ENCODE measurements at places on chromosomes 6 and 20. TPM values are rescaled to one million over a fixed set of nuclear protein-coding genes. Genes with fewer than 3 reads are reported as not detected.
A peak's percentile ranks its signal among the peaks of the same experiment; 100 is the strongest.

The HSD17B8 gene
- 28.6 TPM for total RNA-seq

The ASIP gene
- 0.70 TPM for total RNA-seq

The SMIM13 gene
- total RNA-seq = 6.7 TPM

The HTR1B gene
- total RNA-seq = 1.9 TPM

The PKIB gene
- 3.5 TPM for total RNA-seq

DNA sequence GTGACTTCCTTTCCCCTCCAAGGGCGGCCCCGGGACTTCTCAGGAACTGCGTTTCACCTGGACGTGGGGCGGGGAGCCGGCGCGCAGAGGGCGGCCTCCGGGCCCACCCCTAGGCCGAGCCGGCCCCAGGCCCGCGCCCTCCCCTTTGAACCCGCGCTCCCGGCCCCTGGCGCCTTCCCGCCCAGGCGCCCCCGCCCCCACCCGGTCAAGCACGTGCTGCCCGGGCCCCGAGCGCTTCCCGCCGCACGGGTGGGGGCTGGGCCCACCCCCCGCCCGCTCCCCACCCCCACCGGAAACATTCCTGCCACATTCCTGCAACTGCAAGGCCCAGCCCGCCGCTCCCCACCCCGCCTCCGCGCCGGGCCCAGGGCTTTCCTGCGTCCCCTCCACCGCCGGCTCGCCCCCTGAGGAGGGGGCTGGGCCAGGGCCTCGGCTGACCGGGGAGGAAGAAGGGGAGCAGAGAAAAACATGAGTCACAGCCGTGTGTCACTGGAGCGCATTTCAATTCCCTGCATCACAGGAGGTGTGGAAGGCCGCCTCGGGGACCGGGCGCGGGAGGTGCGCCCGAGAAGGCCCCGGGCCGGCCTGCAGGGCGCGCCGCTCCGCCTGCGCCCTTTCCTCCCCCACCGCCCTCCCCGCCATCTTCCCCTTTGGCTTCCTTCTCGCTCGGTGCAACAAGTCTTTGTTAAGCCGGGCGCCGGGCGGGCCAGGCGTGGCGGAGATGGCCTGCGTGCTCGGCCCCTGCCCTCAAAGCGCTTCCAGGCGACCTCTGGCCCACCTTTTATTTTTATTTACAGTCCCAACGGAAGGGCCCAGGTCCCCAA lies 1.2 kb upstream of the HMGA1 start:
- peak; percentile 76 for DNase-seq

DNA sequence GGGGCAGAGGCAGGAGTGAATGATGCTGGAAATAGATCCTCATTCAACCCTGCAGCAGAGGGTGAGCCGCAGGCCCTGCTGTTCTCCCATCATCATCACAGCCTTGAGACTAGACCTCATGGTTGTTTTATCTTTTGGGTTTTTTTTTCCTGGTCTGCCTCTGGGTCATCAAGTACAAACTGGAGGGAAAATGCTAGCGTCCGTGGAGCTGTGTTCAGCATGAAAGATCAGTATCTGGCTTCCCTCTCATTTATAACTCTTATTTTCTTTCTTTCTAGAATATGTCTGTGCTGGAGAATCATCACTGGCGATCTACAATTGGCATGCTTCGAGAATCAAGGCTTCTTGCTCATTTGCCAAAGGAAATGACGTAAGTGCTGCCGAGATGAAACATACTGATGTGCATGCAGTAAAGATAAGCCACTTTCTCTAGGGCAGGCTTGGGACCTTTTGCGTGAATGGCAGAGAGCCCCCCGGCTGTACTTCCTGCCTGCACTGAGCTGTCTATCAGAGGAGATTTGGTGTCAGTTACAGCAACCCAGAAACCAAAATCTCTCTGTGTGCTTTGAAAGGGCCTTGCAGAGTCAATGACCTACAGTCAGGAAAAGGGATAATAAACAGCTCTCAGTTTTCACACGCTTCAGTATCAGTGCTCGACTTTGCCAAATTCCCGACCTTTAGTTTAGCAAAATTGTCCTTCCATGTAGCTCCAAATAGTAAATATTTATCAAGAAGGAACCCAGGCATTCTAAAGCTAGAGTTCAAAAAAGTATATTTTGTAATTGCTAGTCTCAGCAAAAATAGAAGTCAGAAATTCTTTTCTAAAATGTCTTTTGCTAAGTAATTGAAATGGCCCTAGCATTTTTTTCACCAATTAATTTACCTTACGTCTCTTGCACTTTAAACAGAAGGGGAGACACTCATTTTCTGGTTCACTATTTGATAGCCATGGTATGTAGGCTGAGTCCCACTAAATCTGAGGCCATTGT lies 76.3 kb downstream of the MTFR2 start:
- DNase-seq = peak; percentile 50

- DNase-seq = no peak
These were observed 53.4 kb downstream of the SEL1L2 start for GRCh38 chr20:13936781-13937576.

GRCh38 chr6:82866446-82866845 lies 199.2 kb downstream of the UBE3D start:
- DNase-seq = no peak

DNA sequence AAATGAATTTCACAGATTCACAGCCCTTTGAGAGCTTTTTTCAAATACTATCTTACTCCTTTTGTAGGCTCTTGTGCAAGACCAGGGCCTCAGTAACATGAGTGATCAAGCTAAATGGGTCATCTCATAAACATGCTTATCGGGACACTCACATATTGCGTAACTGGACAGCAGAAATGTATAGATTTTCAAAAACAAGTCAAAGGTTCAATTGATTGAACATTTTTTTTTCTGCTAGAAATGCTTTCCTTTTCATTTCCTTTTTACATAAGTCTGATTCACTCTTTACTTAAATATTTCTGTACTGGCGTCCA lies 8.7 kb upstream of the SALL4 start:
- no peak for DNase-seq

GRCh38 chr6:96302991-96303390 lies 218.6 kb upstream of the UFL1 start:
- DNase-seq = no peak

- DNase-seq = peak; percentile 75
These were observed 67.8 kb upstream of the RALGAPA2 start for GRCh38 chr20:20780127-20780824.

DNA sequence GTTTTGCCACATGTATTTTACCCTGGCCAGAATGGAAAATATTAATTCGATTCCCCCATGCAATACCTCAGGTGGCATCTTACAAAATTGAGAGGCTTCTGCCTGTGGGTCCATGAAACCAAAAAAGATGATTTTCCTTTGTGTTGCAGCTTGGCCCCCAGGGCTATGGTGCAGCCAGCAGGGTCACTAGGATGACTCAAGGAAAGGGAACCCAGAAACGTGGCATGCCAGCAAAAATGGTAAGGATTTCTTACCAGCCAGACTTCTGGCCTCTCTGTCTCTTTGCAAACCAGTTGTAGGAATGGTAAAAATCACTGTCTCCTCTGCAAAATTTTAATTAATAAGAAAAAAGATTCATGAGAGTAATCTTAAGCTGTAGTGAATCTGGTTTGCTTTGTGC lies 11.6 kb upstream of the TAAR9 start:
- no peak for DNase-seq

DNA sequence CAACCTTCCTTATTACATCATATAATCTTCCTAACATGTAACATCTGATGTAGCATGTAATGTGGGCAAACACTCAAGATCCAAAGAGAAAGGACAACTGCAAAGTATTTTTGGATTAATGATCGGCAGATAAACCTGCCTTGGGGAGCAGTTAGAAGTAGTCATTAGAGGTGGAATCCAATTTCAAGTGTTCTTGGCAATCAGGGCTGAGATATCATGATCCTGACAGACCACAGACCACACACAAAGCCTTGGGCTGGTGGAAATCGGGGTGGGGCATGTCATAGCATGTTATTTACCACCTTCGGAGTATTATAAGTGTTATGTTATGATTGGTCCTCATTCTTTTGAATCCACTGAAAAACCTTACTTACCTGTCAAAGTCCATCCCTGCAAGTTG lies 16.3 kb downstream of the NCOA5 start:
- no peak for DNase-seq

- no peak for DNase-seq
These were observed 195.8 kb upstream of the CDYL start for GRCh38 chr6:4580361-4580760.

DNA sequence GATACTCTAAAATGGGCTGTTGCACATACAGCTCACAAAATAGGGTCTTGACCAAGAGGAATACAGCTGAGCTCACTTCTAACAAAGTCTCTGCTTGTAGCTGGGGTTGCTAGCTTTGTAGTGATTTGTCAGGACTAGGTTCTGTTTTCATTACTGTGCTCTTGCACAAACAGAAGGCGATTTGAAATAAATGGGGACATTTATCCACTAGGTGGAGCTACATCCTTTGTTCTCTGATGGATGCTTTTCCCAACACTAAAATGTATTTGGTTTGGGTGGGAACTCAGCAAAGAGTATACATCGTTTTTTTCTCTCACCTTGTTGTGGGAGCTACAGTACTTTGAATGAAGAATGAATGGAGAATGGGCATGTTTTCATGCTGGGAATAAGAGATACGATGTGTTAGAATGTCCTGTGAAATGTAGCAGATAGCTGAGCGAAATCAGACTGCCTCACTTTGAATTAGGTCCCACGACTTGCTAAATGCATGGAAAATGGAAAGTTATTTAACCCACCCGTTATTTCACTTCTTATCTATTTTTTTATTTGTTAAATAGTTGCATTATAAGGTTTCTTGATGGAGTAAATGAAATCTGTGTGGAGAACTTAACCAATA lies 494.7 kb upstream of the MAP3K7 start:
- DNase-seq = no peak

GRCh38 chr6:39953076-39953618 lies 18.9 kb upstream of the MOCS1 start:
- no peak for DNase-seq

DNA sequence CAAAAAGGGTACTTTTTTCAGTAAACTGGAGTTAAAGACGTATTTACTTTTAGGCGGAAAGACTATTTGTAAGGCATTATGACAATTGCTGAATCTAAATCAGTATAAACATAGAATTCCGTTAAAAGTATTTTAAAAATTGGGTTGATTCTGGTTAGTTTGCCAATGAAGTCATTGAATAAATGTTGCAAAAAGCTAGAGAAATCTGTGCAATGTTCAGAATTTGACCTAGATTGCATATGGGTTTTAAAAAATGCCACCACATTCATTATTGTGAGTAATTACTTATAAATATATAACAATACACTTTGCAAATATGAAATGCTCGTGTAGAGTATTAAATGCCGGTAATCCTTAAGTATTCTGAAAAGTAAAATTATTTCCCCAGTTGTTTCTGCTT lies 116.5 kb upstream of the EEF1E1 start:
- DNase-seq = no peak

DNA sequence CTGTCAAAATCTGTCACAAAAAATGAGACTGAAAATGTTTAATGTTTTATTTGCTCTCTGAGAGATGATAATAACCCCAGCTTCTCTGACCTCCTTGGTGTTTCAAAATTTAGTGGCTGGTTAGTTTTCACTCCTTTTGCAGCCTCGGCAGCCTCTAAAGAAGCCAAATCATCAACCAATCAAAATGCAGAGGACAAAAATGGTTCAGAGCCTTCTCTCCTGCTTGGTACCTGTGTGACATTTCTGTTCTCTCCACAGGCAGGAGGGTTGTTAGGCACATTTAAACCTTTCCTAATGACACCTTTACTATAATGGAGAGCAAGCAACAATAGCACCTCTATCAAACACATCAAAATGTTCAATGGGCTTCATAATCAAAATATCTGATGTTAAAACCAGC lies 375.5 kb downstream of the HACE1 start:
- no peak for DNase-seq

DNA sequence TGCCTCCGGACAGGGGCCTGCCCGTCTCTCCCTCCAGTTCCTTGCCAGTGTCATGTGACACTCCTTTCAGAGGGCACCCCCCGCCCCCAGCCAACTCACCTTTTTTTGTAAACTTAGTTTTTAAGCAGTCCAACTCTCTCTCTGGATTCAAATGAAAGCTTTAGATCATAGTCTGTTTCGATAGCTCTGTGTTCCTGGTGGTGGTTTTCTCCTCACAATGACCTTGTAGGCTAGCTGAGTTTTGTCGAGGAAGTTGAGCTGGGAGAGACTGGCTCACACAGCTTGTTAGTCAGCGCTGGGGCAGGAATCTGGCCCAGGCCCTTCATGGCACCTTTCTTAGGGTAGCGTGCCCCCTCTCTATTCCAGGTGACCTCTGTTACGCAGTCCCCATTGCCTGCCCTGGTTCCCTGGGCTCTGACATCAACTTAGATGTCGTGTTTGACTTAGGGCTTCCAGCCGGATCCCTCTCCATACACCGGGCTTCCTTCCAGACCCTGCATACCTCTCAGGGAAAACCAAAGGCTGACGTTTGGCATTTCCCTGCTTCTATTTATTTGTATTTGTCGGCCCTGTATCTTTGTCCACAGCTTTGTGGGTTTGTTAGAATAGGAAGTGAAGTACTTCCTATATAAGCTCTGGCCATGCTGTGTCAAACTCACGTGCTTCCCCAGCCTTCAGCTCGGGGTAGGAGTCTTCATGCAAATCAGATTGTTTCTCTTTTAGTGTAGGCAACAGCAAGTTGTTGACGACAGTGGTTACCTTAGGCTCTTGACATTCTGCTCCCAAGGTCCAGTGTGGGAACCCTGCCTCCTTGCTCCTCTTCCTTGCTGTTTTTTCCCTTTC lies 12.7 kb downstream of the IGF2R start:
- DNase-seq = no peak

DNA sequence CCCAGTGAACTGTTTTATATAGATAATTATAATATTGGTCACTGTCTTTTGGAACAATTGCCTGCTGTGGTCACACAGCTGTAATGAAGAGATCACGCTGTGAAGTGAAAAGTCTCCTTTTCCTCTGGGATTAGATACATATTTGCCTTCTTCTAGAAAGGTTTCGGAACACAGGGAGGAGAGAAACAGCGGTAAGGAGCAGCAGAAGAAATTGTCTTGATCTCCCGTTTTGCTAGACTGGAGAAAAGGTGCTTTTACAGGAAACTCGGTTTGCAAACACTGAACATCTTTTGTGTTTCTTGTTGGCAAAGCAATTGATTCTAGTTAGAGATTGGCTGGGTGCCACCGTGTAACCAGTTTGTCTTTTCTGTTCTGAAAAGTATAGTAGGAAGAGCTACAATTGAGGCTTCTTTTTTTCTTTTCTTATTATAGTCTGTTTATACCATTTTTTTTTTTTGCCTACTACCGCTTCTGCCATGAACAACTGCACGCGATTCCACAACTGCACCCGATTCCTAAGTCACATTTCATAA lies 404.1 kb upstream of the ID4 start:
- DNase-seq = peak; percentile 52

- no peak for DNase-seq
These were observed 55.6 kb upstream of the HLA-A start for GRCh38 chr6:29886701-29887100.

GRCh38 chr20:17504898-17505635 lies 26.1 kb downstream of the BFSP1 start:
- DNase-seq = peak; percentile 60

GRCh38 chr6:108254433-108255410 lies 6.1 kb downstream of the SNX3 start:
- DNase-seq = no peak

Measured in ureter (tissue), 1 donor.